Stimulated activated CD8-positive, alpha-beta memory T cell treated with anti-CD3 and anti-CD28 coated beads, Interleukin-4, amount 100 ng/mL, for 1 hour (primary cell): ENCODE measurements at places on chromosomes 3 and 15.

DNA sequence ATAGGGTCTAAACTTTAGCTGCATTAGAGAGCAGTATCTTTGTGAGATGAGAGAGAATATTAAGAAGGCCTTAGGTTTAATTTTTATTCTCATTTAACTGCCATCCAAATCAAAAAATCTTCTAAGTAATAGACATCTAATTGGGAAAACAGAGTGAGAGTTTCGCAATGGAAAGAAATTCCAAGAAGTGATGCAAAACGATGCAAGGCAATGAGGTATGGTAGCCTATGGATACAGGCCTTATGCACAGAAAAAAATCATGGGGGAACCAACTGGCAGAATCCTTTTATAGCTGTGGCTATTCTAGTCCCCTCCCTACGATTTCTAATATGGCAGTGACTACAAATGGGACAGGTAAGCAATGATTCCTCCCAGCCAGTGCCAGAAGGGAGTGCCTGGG, 225.9 kb downstream of the GREM1 start:
- no peak for DNase-seq

- DNase-seq: no peak
Measured at GRCh38 chr3:122964811-122965210, 62.8 kb downstream of the SEMA5B start.

DNA sequence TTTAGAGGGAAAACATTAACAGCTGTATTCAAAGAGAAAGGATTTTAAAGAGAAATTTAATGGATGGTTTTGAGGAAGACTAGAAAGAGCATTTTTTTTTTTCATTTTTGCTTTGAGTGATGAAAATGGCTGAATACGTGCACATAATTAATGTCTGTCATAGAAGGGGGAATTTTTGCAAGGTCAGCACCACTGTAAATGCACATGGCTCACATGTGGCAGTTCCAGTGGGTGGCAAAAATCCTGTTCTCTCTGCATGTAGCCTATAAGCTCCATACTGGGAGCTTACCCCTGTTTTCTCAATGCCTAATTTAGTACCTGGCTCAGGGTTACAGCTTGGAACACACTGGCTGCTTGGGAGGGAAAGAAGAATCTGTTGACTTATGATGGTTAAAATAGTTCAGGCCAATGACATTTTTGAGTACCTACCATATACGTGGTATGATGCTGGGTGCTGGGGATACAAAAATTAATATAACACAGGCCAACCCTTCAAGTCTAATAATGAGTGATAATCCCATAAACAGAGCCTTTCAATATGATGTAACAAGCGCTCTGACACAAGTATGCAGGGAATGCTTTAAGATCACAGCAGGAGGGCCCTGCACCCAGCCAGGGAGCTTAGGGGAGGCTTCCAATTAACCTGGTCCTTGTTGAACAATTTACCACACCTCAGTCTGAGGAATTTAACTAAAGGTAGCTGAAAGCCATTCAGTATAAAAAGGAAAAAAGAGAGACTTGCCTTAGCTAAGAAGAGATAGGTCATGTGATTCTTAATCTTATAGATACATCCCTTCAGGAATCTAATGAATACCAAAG, 33.0 kb downstream of the HSPBAP1 start:
- no peak for DNase-seq

DNA sequence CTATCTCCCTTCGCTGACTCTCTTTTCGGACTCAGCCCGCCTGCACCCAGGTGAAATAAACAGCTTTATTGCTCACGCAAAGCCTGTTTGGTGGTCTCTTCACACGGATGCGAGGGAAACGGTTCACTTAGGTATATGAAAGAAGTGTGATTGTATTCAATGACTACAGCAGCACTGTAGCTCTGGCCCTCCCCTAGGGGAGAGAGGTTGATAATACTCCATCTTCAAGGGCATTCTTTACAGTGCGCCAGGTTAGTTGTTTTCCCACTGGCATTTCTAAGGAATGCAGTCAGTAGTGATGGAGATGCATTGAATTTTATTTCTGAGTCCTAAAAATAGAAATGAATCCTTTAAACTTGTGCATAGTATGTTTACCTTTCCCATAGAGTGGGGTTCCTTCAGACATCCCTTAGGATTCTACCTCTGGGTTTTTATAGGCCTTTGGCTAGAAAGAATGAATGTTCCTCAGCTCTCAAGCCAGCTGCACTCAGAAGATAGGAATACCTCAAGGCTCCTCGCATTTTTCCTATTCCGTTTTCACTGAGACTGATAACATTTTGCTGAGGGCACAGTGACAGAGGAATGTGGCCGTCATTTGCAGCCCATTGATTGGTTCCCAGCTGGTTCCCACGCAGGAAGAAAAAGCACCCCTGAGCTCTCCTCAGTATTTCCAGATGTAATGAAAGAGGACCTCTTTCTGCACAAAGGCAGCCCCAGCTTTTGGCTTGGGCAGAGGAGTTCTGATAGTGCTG, 131.8 kb upstream of the C2CD4B start:
- no peak for DNase-seq

DNA sequence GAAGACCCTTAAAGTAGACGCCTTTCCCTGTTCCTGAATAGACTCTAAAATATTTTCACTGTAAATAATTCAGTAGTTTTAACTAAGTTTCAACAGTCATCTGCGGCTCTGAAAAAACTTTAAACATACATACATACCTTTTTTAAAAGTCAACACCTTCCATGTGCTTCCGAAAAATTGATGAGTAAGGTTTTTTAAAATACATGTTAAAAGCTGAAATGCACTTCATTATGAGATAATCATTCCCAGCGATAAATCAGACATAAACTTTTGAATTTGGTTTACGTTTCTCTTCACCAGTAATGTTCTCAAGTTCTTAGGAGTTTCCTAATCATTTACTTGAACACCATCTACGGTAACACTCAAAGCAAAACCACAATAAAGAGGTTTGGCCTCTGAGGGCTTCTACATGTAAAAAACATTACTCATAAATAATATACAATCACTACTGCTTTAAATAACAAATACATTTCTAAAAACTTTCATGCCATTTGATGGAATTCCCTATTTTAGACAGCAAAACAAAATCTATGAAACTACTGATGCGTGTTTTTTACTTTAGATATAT, 403.5 kb downstream of the SHQ1 start:
- DNase-seq: no peak

GRCh38 chr3:171955598-171955997, 83.8 kb upstream of the FNDC3B start:
- DNase-seq: no peak

DNA sequence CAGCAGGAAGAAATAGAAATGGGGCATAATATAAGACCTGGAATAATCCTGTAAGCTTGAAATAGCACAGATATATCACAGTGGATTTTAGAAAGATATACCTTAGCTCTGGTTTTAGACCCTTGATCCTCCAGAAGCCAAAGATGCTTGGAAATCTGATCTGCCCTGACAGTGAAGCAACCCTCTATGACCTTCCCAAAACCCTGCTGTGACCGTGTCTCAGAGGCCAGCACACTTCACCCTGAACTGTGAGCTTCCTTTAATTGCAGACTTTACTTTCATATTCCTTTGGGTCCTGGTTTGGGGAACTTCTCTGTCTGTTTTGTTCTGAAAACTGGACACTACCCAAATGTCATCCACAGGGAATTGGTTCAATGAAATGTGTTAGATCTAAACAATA, 13.0 kb downstream of the MECOM start:
- DNase-seq: no peak

DNA sequence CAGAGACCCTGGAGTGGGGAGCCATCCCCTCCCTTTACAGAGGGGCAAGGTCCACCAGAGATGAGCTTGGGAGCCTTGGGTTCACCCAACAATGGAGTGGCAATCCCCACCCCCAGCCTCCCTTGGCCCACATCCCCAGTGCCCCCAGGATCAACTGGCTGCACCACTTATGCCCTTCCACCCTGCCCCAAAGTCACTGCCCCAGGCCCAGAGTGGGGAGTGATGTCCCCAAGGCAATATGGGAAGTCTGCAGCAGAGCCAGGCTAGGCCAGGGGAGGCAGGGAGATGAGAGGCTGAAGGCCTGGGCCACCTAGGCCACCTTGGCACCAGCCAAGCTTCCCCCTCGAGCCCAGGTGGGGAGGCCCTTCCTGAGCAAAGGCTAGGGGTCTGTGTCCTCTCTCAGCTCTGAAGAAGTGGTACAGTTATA, 145.5 kb downstream of the SMAD6 start:
- DNase-seq: no peak

GRCh38 chr3:2948882-2949281, 161.3 kb downstream of the IL5RA start:
- DNase-seq: no peak

GRCh38 chr15:83899670-83900069, 245.7 kb downstream of the ADAMTSL3 start:
- no peak for DNase-seq

GRCh38 chr3:135041601-135042000, 246.5 kb downstream of the EPHB1 start:
- DNase-seq: no peak

GRCh38 chr3:141095546-141095937, 44.4 kb downstream of the SPSB4 start:
- no peak for DNase-seq
